Muscle of arm (tissue), 14 donors: ENCODE measurements at places on chromosomes 2 and 18. TPM values are rescaled to one million over a fixed set of nuclear protein-coding genes. Genes with fewer than 3 reads are reported as not detected.

PSMA8 gene
- not detected for polyA plus RNA-seq

DNA sequence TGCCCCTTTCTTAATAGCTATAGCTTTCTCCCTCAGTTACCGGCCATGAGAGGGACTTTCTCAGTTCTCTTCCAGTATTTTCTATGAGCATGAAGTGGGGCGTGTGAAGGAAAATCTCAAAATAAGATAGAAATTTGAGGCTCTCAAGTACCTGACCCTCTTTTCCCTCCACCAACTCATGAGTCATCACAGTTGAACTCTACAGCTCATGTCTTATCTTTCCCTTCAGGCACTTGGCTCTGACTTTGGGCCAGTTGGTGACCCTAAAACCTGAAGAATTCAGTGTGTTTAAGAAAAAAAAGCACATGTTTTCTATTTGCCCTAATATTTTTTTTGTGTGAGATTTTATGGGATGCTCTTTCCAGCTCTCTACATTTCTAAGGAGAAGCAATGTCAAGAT is 896.7 kb upstream of the ZEB2 start:
- DNase-seq = no peak

GRCh38 chr2:149612122-149612521 is 24.5 kb upstream of the MMADHC start:
- no peak for DNase-seq

DNA sequence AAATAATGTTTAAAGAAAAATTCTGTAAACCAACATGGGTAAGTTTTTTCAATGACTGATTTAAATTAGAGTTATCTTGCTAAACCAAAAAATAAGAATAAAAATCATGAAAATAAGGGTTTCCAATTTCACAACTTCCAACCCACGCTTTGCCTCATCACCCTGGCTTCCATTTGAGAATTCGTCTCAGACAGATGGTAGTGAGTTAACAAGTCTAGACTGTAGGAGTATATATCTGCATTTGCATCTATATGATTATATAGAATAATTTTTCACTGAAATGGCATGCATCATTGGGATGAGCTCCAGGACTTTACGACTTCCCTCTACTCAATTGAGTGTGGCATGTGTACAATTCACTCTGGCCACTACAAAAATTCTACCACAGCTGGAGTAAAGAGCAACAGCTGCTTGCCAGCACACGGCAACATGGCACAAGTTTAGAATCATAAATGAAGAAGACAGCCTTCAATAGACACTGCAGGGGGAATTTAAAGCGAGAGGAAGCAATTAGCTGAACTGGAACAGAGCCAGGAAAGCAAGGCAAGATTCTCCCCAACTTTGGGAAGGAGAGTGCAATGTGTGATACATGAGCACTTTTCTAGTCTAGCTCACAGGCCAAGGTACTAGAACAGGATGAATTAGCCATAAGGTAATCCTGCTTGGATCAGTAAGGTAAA is 1673.5 kb upstream of the CELF4 start:
- DNase-seq = no peak

PLGLB2 gene
- 2.6 TPM for polyA plus RNA-seq

RPIA gene
- 22.2 TPM for polyA plus RNA-seq

GRCh38 chr2:149989447-149990063 is 402.0 kb upstream of the MMADHC start:
- no peak for DNase-seq

DNA sequence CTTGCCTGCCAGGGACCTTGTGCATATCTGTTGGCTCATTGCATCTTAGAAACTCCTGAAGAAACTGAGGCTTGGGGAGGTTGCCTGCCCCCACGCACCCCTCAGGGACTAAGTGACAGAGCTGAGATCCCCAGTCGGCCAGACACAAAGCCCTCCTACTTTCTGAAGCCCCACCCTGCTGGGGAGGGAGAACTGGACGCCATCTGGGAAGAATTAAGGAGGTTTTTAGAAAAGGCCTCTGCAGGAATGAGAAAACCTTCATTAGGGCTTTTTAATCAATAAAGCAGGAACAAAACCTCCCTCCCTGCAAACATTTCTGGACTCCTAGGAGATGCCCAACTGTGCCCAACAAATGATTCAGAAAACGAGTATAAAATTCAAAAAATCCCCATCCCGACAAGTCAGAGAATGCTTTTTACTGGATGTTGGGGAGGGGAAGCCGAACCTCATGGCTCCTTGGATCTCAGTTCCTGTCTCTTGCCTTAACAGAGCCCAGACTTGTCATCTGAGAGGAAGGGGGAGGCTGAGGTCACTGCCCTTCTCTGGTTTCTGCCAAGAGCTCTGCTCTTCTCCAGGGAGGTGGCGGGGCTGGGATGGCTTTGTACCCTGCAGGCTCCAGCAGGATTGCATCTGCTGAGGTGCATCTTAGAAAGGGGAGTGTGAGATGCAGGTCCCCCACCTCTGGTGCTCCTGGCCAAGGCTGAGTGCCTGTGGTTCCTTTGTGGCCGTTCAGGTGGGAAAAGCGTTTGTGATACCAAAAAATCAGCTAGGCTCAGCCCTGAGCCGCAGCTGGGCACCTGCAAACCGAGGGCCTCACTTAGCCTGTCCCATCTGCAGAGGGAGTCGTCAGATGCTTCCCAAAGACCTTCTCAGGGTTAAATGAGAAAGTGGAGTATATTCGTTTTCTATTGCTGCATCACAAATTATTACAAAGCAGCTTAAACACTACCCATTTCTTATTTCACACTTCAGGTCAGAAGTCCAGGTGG is 142.4 kb downstream of the ZFP36L2 start:
- no peak for DNase-seq

NRP2 gene
- 15.0 TPM for polyA plus RNA-seq

TPO gene
- polyA plus RNA-seq = 0.77 TPM

DNA sequence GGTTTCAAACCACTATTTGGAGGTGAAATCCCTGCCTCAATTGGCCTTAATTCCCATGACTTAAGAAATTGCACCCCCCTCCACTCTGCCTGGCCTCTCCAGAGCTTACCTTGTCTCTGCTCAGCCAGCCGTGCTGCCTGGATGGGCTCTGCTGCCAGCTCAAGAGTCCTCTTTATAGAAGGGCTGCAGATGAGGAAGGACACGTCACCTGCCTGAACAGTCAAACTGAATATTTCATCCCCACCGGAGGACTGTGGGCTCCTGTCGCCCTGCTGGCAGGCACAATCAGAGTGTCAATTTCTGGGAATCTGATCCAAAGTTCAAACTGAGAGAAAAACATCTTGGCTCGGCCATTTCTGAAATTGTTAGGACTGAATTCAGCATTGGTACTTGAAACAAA is at the start of gene OTOS:
TSS of gene OTOS (minus strand) at position 148 of the 400 bp plus-strand sequence. CDS start 332 bp downstream, outside the sequence.
- no peak for DNase-seq

DNA sequence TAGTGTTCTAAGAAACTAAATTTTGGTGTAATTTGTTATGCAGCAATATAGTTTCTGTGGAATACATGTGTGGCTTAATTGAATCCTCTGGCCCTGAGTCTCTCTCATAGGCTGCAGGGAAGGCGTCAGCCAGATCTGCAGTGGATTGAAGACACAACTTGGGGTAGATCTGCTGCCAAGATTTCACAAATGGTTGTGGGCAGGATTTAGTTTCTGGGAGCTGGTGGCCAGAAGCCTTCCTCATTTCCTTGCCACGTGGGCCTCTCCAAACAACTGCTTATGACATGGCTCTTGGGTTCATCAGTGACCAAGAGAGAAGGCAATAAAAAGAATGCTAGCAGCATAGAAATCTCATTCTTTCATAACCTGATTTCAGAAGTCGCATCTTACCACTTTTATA is 28.2 kb downstream of the CCDC102B start:
- no peak for DNase-seq

GRCh38 chr2:55180374-55180773 is 51.7 kb downstream of the CLHC1 start:
- no peak for DNase-seq

CD207 gene
- polyA plus RNA-seq = 0.27 TPM

GRCh38 chr18:57984490-57985115 is 59.4 kb upstream of the NEDD4L start:
- no peak for DNase-seq

DNA sequence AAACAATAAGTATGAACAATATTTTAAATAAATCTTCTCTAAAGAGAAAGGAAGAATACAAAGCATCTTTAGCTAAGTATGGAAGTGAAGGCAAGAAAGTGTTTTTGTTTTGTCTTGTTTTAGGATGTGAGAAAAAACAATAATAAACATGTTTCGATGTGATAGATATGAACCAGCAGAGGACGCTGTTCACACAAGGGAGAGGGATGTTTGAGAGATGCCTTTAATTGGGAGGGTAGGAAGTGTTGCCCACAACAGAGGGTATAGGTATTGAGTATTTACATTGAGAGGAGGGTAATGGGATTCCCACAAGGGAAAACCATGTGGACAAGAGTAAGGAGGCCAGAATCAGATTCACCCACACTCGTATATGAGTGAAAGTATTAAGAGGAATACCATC is 55.1 kb downstream of the CDH19 start:
- no peak for DNase-seq

GRCh38 chr18:34120294-34120693 is 104.4 kb downstream of the NOL4 start:
- DNase-seq = no peak

- DNase-seq = no peak
These were observed 1108.3 kb upstream of the KLHL29 start for GRCh38 chr2:22276696-22277095.

GRCh38 chr2:194090251-194090905 is 1566.6 kb upstream of the SLC39A10 start:
- DNase-seq = no peak

LPIN1 gene
- polyA plus RNA-seq = 36.1 TPM

MLPH gene
- 0.44 TPM for polyA plus RNA-seq
